ENCODE measurements at places on chromosomes 3 and 15.
A peak's percentile ranks its signal among the peaks of the same experiment; 100 is the strongest.

- DNase-seq = no peak
Observed at GRCh38 chr3:107910713-107911259, 180.0 kb downstream of the CD47 start.

DNA sequence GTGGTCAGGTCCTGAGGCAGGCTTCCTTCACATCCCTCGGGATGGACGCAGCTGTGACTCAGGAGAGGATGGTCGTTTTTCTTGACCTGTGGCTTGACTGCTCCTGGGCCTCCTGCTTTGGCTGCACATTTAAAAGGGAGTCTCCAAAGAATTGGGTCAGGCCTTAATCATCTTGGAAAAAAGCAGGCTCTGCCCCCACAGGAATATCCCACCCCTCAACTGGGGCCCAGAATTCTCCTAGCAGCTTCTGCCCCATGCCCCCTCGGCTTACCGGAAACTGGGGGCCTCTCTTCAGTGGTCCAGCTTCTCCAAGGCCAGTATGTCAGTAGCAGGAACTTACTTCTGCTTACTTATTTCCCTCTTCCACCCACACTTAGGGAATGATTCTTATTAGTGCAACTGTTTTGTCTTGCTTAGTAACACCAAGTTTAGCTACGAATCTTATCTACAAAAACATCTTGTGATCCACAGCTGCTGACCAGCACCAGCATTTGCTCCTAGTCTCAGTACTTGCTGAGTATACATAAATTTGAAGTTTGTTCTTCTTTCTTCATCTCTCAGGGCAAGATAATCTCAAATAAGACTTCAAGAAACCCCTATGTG, 35.7 kb downstream of the ATG7 start:
- DNase-seq = no peak

DNA sequence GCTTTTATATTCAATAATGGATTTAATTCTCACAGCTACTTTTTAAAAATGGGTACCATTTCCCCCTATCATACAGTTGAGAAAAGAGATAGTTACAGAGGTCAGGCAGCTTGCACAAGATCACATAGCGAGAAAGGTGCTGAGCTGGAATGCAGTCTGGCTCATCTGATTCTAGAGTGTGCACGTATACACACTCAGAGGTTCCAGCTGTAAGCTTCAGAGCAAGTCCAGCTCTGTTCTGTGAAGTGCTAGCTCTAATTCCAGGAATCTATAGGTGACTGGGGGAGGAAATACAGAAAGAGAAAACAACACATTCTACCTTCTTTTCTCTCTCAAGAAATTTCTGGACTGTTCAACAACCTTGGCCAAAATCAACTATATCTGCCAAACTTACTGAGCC, 318.7 kb downstream of the FOXP1 start:
- no peak for DNase-seq

GRCh38 chr15:38351466-38351865, 98.8 kb downstream of the SPRED1 start:
- DNase-seq = no peak

DNA sequence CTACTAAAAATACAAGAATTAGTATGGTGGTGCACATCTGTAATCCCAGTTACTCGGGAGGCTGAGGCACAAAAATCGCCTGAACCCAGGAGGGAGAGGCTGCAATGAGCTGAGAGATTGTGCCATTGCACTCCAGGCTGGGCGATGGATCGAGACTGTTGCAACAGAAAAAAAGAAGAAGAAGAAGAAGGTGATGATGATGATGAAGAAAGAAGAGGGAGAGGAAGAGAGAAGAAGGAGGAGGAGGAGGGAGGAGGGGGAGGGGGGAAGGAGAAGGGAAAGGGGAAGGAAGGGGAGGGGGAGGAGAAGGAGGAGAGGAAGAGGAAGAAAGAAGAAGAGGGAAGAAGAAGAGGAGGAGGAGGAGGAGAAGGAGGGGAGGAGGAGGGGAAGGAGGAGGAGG, 33.2 kb upstream of the ZNF710 start:
- DNase-seq = no peak

DNA sequence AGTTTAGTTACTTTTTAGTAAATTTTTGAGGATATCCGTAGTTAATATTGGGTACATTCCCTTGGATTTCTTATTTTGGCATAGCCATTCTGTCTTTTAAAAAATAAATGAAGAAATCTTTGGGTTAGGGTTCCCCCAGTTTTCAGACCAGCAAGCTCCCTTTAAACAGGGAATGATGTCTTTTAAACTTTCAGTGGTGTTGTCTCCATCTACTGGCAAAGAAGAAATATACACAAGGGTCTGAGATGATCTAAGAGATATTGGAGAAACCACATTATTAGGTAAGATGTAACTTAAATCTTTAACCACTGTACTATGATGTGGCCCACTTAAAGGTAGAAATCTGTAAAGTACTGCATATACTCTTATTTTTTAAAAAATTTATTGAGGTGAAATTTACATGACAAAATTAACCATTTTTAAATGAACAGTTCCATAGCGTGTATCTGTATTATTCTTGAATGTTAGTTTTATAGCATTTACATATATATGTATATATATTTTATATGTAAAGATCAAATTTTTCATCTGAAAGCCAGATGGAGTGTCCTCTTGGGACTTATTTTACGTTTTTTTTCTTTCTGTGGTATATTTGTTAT, 35.1 kb upstream of the EIF3J start:
- DNase-seq = no peak

DNA sequence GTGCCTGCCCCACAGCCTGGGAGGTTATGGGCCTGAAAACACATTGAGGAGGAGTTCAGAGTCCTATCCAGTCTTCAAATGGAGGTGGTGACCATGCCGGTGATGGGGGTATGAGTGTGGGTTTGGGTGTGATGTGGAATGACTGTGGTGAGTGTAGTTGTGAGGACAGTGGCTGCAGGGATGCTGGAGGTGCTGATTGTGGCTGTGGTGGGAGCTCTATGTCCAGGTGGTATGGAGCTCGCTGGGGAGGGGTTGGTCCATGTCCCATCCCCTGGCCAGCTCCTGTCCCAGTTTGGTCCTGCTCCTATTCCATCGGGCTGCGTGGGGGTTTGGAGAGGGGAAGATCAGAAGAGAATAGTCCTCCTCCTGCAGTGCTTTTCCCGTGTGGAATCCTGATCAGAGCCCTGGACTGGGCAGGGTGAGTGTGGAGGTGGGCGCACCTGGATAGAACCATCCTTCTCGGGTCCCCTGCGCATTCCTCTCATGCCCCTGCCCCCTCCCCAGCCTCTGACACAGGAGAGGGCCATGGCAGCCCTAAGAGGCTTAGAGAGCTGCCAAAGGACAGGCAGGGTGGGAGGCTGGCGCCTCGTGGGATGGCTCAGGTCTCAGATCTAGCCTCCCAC, 23.0 kb upstream of the GOLGA6C start:
- no peak for DNase-seq

DNA sequence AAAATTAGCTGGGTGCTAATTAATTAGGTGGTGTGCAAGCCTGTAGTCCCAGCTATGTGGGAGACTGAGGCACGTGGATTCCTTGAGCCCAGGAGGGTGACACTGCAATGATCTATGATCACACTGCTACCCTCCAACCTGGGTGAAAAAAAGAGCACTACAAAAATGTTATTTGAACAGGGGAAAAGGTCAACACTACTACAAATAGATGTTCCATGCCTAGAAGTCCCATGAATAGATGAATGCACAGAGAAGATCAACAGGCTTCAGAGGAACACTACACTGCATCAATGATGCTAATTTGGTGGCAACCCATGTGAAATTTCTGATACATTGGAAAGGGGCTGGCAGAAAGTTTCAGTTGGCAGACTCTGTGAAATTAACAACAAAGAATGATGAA, 105.4 kb upstream of the FHIT start:
- no peak for DNase-seq

DNA sequence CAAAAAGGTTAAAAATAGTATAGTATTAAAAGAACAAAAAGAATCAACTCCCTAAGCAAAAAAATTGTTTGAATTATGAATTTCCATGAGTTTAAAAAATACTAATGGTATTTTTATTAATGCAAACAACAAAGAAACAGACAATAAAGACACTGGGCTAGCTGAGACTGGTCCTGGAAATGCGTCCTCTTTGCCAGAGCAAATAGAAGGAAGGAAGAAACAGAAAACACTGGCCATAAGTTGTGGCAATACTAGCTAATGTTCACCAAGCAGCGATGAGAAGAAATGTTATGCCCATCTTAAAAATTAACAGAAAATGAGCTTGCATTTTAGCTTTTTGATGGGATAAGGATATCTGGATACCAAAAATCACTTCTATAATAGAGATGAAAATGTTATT, 88.6 kb downstream of the TBL1XR1 start:
- DNase-seq = no peak

DNA sequence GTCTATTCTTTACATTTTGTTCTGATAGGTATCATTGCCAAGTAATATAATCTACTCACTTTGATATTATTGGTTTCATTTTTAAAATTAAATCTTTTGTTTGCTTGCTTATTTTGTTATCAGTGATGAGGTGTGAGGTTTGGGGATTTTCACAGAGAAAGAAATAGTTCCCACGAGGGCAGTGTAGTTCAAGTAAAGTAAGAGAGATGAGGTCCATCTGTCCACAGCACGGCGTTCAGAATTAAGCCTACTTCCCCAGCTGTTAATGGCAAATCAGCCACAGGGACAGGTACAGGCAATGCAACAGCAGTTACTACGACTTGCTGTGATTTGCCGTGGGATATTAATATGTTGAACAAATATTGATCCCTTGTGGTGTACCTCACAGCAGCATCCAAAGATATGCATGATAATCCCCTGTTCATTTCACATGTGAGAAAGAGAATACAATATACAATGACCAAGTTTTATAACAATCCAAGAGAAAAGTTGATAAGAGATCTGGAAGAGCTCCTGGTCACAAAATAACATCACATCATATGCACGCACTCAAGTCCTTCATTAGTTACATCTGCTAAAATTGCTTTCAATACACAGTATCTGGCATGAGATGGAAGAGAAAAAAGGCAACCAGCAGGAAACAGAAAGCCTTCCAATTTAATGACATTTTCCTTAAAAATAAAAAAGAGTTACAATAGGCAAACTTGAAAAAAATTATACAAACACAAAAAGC, 131.6 kb downstream of the TUSC7 start:
- DNase-seq = no peak

DNA sequence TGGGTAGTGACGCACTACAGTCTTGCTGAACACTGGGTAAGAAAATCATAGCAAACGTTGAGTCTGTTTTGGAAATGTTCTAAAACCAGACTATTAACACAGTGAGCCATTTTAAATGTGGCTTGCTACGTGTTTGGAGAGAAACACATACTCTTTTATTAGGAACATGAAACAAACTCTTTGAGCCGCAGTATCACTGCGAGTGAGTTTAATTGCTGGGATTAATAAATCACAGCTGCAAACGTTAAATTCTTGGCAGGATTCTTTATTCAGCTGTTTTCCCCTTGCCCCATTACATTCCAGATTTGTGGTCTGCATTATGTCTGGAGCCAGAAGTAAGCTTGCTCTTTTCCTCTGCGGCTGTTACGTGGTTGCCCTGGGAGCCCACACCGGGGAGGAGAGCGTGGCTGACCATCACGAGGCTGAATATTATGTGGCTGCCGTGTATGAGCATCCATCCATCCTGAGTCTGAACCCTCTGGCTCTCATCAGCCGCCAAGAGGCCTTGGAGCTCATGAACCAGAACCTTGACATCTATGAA, 33.6 kb downstream of the BTD start:
- DNase-seq = no peak

- no peak for DNase-seq
Observed at GRCh38 chr3:16012086-16012485, 162.4 kb upstream of the GALNT15 start.

- DNase-seq = no peak
Observed at GRCh38 chr3:149377408-149378364, at the start of gene TM4SF1. TM4SF1 (minus strand) TSS chr3:149377649; CDS start chr3:149377547, 102 bp downstream.

DNA sequence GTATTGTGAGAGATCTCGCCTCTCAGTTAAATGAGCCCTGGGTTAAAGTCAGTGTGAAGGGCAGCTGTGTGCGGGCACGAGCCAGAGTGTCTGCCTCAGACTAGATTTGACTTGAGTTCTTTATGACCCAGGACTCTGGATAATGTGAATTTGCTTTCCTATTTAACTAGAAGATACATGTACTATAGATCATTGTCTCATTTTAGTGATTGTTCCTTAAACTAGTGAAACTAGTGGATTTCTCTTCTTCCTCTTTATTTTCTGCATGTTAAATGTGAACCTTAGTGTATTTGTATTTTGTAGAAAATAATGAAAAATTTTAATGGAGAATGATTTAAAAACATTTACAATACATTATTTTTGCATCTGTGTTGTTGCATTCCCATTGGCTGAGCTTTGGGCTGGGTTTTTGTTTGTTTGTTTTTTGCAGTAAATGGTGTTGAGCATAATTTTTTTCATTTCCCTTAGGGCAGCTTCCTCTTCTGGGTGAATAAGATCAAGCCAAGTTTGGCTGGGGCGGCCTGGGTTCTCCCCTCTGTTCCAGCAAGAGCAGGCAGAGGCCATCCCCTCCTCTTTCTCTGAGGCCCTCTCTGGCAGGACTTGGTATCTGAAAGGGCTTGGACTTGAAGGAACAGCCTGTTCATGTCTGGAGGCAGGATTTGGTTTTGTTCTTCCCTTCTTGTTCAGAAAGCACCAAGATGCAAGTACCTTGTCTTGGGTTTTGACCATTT, 15.0 kb downstream of the GCSAM start:
- DNase-seq = no peak

DNA sequence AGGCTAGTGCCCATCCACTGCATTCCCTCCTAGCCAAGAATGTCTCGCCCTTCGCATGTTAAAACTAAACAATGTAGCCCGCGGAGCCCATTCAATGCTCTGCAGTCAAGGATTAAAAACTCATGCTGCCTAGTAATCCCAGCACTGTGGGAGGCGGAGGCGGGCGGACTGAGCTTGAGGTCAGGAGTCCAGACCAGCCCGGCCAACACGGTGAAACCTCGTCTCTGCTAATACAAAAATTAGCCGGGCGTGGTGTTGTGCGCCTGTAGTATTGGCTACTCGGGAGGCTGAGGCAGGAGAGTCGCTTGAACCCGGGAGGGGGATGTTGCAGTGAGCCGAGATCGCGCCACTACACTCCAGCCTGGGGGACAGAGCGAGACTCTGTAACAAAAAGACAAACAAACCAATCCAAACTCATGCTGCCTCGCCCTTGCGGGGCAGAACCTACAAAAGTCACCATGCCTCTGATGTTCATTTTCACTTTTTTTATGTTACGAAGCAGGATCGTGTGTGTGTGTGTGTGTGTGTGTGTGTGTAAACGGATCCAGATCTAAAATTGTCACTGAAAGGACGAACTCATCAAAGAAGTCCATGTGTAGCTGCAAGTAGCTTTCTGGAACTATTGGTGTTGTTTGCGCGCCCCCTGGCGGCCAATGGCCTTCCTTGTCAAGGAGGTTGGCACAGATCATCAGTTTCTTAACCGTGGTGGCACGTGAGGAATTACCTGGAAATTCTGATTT, 54.8 kb upstream of the SPESP1 start:
- DNase-seq = peak; percentile 86
